ENCODE measurements at places on chromosomes 7 and 10. TPM values are rescaled to one million over a fixed set of nuclear protein-coding genes. Genes with fewer than 3 reads are reported as not detected.

Gene METTL27
- 2.5 TPM for polyA plus RNA-seq

GRCh38 chr7:43295429-43295828 lies 183.0 kb downstream of the HECW1 start:
- DNase-seq: no peak

DNA sequence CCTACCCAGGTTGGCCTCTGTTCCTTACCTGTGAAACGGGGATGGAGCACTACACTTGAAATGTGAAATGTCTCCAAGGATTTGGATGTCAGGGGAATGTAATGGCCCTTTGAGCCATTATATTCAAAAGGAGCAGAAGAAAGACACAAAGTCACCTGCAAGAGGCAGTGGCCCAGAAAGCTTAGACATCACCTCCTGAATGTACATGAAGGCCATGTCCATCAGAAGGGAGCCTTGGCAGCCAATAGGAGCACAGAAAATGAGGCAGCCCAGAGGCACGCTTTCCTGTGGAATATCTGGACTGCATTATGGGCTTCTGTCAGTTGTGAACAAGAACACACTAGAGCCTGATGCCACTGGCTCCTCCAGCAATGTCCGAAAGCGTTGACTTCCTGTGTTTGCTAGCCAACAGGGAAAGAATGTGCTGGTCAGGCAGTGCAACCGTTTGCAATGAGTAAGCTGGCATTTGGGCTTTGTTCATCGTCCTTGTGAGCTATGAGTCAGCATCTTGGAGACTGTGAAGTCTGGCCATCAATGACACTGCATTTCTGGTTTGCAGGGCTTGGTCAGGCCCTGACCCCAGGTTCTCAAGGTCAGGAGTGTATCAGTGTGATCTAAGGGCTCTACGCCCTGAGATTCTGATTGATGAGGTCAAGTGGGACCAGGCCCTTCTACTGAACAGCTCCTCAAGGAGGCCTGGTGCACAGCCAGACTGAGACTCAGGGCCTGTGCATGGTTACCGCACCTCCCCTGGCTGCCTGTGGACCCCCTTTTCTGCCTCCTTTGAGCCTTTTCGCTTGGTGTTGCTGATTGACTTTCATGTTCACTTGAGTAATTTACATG lies 222.4 kb downstream of the RPS24 start:
- no peak for DNase-seq

Gene LHFPL3
- 2.6 TPM for polyA plus RNA-seq

GRCh38 chr7:73968487-73968886 lies 59.5 kb upstream of the ELN start:
- no peak for DNase-seq

DNA sequence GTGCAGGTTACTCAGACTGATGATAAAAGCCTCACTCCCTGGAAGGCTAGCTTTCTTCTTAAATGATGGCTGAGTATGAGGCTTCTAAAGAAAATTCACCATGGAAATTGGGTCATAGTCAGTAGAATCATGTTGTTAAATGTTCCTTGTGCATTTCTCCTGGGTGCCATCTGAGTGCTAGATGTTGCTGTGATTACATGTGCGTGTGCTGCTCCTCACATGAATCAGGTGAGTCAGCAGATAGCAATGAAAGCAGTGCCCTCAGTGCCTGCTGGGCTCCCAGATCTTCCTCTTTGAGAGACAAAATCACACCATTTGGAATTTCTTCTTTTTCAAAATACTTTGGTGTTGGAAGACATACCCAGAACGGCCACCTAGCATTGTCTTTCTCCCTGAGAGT lies 331.7 kb downstream of the XPNPEP1 start:
- DNase-seq: no peak

Data from left lung (tissue), 14 donors.